ENCODE measurements at places on chromosomes 13 and 19.

- H3K4me1 ChIP-seq = no peaks in the 10 kb centered on the region
- DNase-seq = no peak
- no peak overlapping the region for H3K4me3 ChIP-seq
- no peak overlapping the region for H3K27ac ChIP-seq
- peaks cover 33% of the 10 kb centered on the region for H3K36me3 ChIP-seq
Measured at GRCh38 chr19:2132731-2133490, 18.5 kb downstream of the AP3D1 start.

- no peaks in the 10 kb centered on the region for H3K4me1 ChIP-seq
- H3K4me3 ChIP-seq = no peak overlapping the region
- H3K36me3 ChIP-seq = no peaks in the 10 kb centered on the region
- DNase-seq = no peak
- H3K27me3 ChIP-seq = no peaks in the 10 kb centered on the region
- no peak overlapping the region for H3K27ac ChIP-seq
Measured at GRCh38 chr13:44368062-44368591, 5.5 kb upstream of the SERP2 start.

- H3K4me3 ChIP-seq = no peak overlapping the region
- H3K4me1 ChIP-seq = no peaks in the 10 kb centered on the region
- H3K36me3 ChIP-seq = no peaks in the 10 kb centered on the region
- DNase-seq = no peak
- no peaks in the 10 kb centered on the region for H3K27me3 ChIP-seq
- no peak overlapping the region for H3K27ac ChIP-seq
Measured at GRCh38 chr13:59236944-59237343, 926.8 kb downstream of the DIAPH3 start.

- no peak overlapping the region for H3K4me3 ChIP-seq
- no peak overlapping the region for H3K27ac ChIP-seq
- no peaks in the 10 kb centered on the region for H3K27me3 ChIP-seq
- peaks cover 7% of the 10 kb centered on the region for H3K36me3 ChIP-seq
Measured at GRCh38 chr19:2214251-2214650, 21.9 kb downstream of the PLEKHJ1 start.

DNA sequence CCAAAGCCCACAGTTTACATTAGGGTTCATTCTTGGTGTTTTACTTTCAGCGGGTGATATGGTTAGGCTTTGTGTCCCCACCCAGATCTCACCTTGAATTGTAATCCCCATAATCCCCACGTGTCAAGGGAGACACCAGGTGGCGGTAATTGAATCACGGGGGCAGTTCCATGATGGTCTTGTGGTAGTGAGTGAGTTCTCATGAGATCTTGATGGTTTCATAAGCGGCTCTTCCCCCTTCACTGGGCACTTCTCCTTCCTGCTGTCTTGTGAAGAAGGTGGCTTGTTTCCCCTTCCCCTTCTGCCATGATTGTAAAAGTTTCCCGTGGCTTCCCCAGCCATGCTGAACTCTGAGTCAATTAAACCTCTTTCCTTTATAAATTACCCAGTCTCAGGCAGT is 12.0 kb downstream of the FPR2 start:
- H3K27me3 ChIP-seq = no peaks in the 10 kb centered on the region
- no peak for DNase-seq
- H3K27ac ChIP-seq = no peak overlapping the region
- no peaks in the 10 kb centered on the region for H3K4me1 ChIP-seq
- H3K4me3 ChIP-seq = no peak overlapping the region

DNA sequence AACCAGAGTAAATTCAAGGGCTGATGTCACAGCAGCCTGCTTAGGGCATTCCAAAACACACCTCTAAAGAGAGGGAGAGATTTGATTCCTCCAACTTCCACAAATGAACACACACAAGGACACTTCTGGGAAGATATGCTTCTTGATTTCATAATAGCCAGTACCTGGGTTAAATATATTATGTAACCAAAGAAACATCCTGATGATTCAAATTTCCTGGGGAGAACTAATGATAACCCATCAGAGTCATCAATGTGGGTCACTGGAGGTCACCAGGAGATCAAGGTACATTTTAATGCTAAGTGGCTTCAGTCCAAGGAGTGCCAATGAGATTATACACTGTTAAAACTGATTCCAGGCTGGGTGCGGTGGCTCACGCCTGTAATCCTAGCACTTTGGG is 54.0 kb upstream of the DOCK9 start:
- DNase-seq = no peak
- H3K36me3 ChIP-seq = no peaks in the 10 kb centered on the region
- H3K27ac ChIP-seq = no peak overlapping the region

DNA sequence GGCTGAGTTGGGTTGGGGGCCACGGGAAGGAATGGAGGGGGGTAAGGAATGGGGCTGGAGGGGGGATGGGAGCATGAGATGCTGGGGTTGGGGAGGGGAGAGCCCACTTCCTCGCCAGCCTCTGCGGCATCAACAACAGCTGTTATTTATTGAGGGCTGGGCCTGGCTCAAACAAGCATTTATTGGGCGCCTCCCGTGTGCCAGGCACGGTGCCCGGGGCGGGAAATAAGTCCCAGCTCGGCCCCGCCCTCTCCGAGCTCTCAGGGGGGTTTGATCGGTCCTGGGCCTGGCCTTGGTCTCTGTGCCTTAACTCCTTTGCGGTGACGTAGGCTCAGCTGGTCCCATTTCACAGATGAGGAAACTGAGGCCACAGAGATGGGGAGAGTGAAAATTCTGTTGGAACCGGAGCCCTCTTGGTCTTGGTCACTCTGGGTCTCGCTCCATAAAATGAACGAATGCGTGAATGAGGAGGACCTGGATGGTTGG is 919 bp upstream of the ADAMTS10 start:
- H3K4me1 ChIP-seq = peaks cover 45% of the 10 kb centered on the region
- H3K27ac ChIP-seq = no peak overlapping the region
- no peaks in the 10 kb centered on the region for H3K27me3 ChIP-seq
- no peaks in the 10 kb centered on the region for H3K36me3 ChIP-seq
- H3K4me3 ChIP-seq = no peak overlapping the region
- DNase-seq = peak; percentile 31

GRCh38 chr13:49693877-49694276 is 2.6 kb upstream of the EBPL start:
- no peak for DNase-seq
- no peaks in the 10 kb centered on the region for H3K27me3 ChIP-seq
- no peak overlapping the region for H3K27ac ChIP-seq
- H3K36me3 ChIP-seq = no peaks in the 10 kb centered on the region

DNA sequence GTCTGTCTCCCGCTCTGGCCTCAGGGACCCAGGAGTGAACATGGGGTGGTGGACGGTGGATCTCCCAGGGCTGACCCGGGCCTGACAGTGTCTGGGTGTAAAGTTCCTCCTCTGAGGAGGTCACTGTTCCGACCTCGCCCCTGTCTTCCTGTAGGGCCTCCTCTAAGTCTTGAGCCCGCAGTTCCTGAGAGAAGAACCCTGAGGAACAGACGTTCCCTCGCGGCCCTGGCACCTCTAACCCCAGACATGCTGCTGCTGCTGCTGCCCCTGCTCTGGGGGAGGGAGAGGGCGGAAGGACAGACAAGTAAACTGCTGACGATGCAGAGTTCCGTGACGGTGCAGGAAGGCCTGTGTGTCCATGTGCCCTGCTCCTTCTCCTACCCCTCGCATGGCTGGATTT is at the start of gene SIGLEC9:
Gene SIGLEC9 (plus strand): TSS at position 178 of the 400 bp plus-strand sequence. CDS start 69 bp downstream, at position 247.
- no peaks in the 10 kb centered on the region for H3K36me3 ChIP-seq
- DNase-seq = no peak
- no peaks in the 10 kb centered on the region for H3K27me3 ChIP-seq
- peak within 1 kb of the TSS; percentile 59 for H3K4me3 ChIP-seq

GRCh38 chr19:41531438-41532311 is 44.3 kb upstream of the CEACAM21 start:
- peak; percentile 46 for DNase-seq
- H3K27me3 ChIP-seq = no peaks in the 10 kb centered on the region
- no peak overlapping the region for H3K27ac ChIP-seq
- H3K36me3 ChIP-seq = no peaks in the 10 kb centered on the region

DNA sequence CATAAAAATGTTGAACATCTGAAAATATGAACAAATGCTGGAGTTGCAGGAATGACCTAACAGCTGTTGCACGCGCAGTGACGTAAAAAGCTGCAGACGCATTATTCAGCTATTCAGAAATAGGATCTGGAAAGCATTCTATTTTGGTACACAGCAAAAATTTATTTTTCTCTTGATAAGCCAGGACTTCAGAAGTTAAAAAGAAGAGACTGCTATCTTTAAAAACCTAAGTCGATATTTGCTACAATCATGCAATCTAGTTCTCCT is 36.9 kb upstream of the STARD13 start:
- no peaks in the 10 kb centered on the region for H3K27me3 ChIP-seq
- H3K27ac ChIP-seq = no peak overlapping the region
- H3K36me3 ChIP-seq = no peaks in the 10 kb centered on the region
- DNase-seq = no peak

- no peak overlapping the region for H3K27ac ChIP-seq
- no peak for DNase-seq
- H3K27me3 ChIP-seq = no peaks in the 10 kb centered on the region
- H3K36me3 ChIP-seq = peaks cover 12% of the 10 kb centered on the region
- H3K4me1 ChIP-seq = no peaks in the 10 kb centered on the region
- no peak overlapping the region for H3K4me3 ChIP-seq
Measured at GRCh38 chr13:46008631-46009030, 43.9 kb downstream of the ZC3H13 start.

DNA sequence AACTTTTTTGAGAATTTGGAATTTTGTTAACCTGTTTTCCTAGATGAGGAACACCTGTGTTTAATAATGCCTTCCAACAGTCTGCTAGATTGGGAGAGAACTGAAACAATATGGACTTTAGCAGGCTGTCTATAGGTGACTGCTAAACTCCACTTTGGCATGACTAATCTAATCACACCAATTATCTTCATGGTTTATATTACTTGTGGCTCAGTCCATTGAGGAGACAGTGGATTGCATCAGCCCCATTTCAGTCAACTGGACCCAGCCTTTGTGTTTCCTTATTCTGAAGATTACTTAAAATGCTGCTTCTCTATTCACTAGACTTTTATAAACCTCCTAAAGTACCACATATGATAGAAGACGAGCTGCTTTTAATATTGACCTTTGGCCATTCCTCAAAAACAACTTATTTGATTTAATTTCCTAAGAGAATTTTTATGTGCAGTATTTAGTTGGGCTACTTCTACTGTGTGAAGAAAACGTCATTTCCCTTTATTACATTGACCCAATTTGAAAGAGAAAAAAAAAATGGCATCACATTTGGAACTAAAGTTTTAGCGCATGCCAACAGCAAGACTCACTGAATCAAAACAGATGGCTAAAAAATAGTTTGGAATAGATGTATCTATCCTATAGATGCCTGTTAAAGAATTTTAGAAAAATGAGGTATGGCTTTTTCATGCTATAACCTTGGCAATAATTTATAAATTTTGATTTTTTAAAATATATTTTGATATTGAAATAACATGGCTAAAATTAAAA is 295.8 kb downstream of the NDFIP2 start:
- DNase-seq = no peak
- H3K27me3 ChIP-seq = no peaks in the 10 kb centered on the region
- no peaks in the 10 kb centered on the region for H3K36me3 ChIP-seq
- no peak overlapping the region for H3K4me3 ChIP-seq
- H3K4me1 ChIP-seq = no peaks in the 10 kb centered on the region

- no peaks in the 10 kb centered on the region for H3K27me3 ChIP-seq
- DNase-seq = no peak
- no peak within 1 kb of the TSS for H3K4me3 ChIP-seq
Measured at GRCh38 chr19:39248806-39249205, at the start of gene IFNL4. TSS of gene IFNL4 (minus strand) at chr19:39248856.

DNA sequence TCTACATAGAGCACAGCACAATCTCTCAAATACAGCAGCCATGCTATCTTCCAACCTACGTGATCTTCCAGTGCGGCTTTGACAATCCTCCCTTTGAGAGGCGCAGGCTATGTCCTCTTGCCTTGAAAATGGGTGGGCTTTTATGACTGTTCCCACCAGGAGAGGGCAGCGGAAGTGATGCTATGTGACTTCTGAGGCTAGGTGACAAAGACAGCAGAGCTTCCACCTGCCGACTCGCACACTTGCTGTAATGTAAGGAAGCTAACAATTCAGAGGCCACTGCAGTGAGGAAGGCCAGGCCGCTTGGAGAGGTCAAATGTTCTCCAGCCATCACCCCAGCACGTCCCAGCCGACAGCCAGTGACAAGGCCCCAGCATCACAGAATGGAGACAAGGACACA is 65.8 kb downstream of the MRPL57 start:
- no peaks in the 10 kb centered on the region for H3K27me3 ChIP-seq
- DNase-seq = no peak
- H3K27ac ChIP-seq = no peak overlapping the region
- no peaks in the 10 kb centered on the region for H3K36me3 ChIP-seq
- no peaks in the 10 kb centered on the region for H3K4me1 ChIP-seq

DNA sequence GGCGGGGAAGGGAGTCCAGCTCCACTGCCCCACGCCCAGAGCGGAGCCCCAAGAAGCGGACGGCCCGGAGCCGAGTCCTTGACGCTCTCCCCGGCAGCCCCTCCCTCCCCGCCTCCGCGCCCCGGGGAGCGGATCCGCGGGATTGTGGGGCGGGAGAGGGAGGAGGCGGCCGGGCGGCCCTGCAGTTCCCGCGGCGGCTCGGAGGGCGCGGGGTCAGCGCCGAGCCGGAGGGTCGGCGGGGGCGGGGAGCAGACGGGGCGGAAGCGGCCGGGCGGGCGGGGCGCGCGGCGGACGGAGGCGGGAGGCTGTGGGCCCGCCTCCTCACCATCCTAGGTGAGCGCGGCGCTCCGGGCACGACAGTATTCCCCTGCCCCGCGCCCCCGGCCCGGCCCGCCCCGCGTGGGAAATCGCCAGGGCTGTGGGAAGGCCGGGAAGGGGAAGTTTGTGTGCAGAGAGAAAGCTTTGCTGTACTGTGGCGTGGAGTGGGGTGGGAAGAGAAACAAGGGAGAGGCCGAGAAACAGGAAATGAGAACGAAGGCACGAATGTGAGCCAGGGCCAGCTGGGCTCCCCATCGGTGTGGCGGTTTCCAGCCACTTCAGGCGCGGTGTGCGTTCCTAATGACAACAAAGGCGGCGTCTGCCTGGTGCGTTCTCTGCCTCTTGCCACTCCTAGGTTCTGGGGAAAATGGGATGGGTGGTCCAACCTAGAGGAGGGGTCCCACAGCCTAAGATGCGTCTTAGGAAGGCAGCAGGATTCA is 1.3 kb upstream of the KLF12 start:
- peak overlapping the region; percentile 92 for H3K4me3 ChIP-seq
- H3K36me3 ChIP-seq = no peaks in the 10 kb centered on the region
- peak; percentile 59 for DNase-seq
- no peaks in the 10 kb centered on the region for H3K27me3 ChIP-seq
- peaks cover 16% of the 10 kb centered on the region for H3K4me1 ChIP-seq

- H3K36me3 ChIP-seq = no peaks in the 10 kb centered on the region
- peak within 1 kb of the TSS; percentile 69 for H3K27ac ChIP-seq
Measured at GRCh38 chr19:6739390-6739882, at the start of gene TRIP10. TSS of gene TRIP10 (plus strand) at chr19:6739680. CDS start at chr19:6739762, 82 bp downstream.
